ENCODE measurements at places on chromosomes 2 and 18.

GRCh38 chr2:239211396-239212094 lies 189.3 kb downstream of the HDAC4 start:
- DNase-seq, result no peak

- DNase-seq, result peak; percentile 20
Measured at GRCh38 chr18:63974991-63975390, 5.1 kb downstream of the SERPINB8 start.

DNA sequence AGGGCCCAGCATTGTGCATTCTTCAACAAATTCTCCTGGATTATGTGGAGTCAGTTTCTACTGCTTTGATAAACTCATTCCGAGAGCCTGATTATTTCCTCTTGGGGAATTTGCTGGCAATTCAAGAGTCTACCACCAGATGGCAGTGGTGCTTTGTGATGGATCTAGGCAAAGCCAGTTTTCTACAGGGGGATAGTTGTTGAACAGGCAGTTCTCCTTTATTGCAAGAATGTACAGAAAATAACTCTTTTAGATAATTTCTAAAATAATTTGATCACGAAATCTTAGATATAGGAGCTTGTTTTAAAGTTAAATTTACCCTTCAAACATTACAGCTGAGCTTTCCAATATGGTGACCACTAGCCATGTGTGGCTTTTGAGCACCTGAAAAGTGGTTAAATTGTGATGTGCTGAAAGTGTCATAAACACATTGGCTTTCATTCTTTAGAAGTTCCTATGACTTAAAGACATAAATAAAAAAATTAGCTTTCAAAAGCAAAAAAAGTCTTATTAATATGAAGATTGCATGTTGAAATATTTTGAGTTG lies 66.7 kb upstream of the HAAO start:
- peak; percentile 66 for DNase-seq

DNA sequence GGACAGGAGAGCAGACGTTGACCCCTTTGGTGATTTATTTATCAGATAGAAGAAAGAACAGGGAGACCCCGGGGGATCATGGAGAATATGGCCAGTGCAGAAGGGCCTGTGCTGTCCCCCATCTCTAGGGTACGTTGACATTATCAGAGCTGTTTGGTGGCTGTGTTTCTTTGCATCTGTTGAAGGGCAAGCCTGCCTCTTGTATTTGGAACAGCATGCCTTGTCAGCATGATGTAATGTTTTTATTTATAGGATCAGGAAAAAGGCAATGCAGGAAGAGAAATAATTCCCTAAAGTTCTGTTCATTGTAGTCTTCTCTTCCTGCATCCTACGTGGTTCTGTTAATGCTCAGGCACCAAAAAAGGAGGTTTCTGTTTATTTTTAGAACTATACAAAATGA lies 49.8 kb upstream of the CABYR start:
- DNase-seq, result no peak

DNA sequence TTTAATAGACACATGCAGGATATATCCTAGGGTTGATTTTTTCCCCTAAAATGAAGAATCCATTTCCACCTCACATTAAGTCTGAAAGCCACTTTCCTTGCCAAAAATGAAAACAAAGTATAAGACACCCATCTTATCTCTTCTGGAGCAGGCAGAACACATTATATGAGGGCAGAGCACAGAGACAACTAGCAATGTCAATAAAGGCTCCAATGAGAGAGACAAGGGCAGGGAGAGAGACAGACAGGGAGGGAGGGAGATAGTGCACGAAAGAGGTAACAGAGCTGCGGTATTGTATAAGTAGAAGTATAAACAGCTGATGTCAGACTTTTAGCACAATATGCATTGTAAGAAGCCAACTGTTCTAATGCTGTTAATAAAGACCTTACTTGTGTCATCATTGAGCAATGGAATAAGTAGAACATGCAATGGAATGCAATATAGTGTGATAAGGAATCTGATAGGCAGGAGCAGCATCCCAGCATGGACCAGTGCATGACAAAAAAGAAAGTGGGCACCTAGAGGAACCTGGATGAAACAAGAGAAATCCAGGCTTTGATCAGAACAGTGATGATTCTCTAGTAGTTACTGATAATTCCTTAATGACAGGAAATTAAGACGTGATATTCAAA lies 150.6 kb upstream of the TCF4 start:
- no peak for DNase-seq
